Fibroblast of skin of scalp (primary cell): ENCODE measurements at places on chromosomes 7 and 10.
A peak's percentile ranks its signal among the peaks of the same experiment; 100 is the strongest.

DNA sequence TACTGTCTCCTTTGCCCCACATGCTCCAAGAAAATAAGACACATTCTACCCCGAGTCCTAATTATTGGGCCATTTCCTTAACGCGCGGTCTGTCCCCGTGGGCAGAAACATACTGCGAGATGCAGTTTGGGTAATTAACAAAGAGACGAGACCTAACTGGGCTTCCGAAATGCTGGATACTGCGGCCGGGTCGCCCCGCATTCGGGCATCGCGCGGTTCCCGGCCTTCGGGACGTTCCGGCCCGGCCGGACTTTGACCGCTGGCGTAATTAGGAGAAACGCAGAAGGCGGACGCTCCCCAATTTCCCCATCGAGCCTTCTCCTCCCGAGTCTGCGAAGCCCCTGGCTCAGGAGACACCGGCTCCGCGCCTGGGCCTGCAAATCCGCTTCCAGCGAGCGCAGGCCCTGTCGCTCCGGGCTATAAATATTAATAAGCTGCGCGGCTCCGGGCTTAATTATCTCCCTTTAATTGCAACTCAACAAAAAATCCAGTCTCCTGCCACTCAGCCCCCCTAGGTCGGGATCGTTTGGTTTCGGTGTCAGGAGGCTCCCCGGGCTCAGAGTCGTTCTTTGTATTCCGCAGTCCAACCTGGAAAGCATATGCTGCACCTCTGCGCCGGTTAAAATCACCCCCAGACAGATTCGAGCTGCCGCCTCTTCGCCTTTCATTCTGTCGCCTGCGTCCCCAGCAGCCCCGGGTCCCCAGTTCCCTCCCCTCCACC is 131.5 kb downstream of the SPAG6 start:
- no peak for DNase-seq

DNA sequence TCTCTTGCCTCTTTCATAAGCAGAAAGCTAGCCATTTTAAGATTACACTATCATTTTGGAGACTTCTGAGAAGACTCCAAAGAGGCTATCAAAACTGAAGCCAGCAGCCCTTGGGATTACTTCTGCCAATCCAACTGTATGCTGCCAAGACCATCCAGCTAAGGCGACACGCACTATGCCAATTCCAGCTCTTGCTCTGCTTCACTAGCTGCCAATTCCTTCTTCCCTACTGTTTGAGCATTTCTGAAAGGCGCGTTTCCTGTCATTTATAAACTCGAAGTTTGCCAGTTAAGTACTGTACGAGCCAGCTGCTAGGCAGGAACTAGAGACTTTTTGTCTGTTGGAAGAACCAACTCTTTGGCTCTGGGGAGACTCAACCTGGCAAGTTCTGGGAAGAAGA is 36.5 kb downstream of the MALSU1 start:
- no peak for DNase-seq

DNA sequence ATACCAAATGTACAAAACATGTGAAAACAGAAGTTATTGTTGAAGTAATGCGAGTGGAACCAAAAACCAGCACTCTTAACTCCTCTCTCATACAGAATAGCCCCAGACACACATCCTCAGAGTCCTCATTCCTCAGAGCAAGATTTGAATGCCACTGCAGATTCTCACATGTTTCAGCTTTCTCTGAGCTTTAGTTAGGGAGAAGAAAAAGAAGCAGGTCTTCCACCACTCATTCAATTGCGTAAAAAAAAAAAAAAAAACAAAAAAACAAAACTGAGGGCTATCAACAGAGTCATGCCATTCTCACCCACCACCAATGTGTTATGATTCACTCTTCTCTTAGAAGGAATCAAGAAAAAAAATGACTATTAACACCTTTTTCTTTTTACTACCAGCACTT is 287.7 kb downstream of the IPMK start:
- no peak for DNase-seq

DNA sequence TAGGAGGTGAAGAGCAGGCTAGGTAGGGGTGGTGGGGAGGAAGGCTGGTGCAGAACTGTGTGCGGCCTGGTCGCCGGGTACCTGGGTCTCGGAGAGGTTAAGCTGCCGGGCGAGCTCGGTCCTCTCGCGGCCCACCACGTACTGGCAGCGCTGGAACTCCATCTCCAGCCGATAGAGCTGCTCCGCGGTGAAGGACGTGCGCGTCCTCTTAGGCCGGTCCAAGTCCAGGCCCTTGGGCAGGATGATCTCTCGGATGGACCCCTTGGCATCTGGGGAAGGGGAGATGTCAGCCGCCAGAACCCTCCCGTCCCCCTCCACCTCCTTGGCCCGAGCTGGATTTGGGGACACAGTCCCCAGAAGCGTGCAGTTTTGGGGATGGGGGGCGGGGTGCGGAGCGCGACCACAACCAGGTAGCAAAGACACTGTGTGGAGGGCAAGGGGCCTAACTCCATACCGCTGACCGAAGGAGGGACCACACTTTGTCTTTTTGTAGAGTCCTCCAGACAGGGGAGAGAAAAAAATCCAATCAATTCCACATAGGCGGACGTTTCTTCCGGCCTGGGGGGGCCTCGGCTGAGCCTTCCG is 1.6 kb downstream of the VAX1 start:
- no peak for DNase-seq

DNA sequence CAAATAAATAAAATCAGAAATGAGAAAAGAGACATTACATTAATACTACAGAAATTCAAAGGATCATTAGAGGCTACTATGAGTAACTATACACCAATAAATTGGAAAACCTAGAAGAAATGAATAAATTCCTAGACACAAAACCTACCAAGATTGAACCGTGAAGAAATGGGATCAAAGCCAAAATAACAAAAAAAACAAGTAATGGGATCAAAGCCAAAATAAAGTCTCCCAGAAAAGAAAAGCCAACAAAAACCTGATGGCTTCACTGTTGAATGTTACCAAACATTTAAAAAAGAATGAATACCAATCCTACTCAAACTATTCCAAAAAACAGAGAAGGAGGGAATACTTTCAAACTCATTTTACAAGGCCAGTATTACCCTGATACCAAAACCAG is 20.0 kb downstream of the GSDME start:
- DNase-seq, result no peak

DNA sequence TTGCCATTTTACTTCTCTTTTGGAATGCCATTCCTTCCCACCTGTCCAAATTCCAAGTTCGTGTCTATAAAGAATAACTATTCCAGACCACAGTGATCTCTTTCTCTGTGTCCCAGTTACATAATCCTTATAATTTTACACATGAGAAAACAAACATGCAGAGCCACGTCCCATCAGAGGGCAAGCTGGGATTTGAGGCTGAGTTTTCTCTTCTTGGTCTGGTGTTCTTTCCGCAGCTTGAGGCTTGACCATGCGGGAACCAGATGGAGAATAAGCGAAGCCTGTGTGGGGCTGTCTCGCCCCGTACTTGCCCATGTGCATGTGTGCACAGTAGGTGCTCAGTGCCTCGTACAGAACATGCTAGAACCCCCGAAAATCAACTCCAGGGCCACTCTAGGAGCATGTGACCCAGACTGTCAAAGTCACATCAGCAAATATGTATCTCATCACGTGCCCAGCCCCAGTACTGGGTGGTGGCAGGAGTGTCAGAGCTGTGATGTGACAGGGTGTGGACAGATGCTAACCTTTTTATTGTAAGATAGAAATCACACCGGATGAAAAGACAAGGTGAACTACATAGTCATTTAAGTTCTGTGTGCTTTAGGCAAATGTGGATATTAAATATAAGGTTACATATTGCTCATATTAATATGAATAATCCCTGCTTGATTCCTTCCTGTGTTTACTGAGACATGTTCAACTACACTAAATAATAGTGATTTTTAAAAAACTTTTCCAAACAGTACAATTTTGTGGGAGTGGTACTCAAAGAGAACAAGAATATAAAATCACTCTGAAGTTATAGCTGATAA is 3.2 kb downstream of the INSIG1 start:
- DNase-seq, result no peak

DNA sequence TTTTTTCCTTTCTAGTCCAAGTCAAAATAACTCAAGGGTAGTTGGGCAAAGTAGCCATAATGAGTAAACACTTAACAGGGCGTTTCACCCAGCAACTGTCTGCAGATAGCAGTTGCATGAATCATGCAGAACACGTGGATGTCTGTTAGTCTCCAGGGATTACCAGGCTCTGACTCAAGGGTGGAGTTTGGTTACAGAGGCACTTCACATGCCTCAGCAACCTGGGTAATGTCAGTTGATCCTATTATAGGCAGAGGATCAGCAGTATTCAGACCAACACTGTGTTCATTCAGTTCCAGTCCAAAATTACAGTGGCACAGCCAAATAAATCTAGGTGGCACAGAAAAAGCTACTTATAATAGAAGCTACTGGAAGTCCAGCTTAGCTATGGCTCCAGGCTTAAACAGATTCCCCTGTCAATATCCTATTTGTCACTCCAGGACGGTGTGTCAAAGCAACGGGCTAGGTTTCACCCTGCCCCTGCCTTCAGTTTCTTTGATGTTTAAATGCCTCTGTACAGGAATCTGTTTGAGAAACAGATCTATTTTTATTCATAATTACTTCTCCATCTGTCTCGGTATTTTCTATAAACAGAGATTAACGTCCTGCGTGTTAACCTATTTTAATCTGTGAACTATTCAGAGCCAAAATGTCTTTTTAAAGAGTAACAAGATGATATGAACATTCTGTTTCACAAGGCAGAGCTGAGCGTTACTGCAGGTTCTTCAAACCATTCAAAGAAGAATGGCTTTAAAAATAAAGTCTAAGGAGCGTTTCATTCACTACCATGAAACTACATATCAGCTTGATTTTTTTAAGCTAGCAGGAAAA is 162.6 kb upstream of the AKR1E2 start:
- DNase-seq, result peak; percentile 98

- no peak for DNase-seq
These were observed 235.2 kb downstream of the ZMYND11 start for GRCh38 chr10:370449-370825.

DNA sequence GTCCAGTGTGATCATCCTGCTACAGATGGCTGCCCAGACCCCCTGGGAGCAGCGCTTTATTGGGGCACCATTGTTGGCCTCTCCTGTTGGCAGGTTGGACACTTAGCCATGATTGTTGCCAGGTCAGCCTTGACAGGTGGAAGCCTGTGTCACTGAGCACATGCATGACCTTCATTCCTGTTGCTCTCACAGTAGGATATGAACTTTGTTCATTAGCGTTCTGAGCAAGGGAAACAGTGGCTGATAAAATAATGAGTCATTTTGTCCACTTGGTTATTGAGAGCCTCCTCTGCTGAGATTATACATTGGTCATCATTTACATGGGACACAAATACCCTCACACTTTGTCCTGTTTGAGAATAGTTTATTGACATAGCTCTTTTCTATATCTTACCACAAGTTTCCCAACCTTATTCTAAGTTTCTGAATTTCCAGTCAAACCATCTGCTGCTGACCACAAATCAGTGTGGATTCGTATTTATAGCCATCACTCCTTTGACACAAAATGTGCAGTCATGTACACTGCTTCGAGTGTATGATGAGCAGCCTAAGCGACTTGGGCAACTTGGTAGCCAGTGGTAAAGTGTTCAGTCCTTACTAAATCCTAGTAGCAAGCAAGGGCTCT is 102.6 kb downstream of the TPST1 start:
- DNase-seq, result no peak

DNA sequence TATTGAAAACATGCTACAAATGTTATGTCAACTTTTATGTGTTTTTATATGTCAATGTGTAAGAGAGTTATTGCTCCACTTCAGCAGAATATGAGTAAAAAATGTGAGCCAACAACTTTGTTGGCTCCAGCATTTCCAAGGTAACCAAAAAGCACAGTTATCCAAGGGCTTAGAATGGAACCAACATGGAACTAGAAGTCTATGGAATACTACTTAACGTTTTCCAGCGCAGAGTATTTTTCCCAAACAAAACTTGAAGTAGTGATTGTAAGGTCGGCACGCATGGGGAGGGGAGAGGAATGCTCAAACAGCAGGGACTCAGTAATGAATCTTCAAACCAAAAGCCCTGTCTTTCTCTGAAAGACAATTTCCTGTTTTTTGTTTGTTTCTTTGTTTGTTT is 45.0 kb upstream of the TSPAN13 start:
- DNase-seq, result peak; percentile 70

- no peak for DNase-seq
These were observed 192.2 kb downstream of the PRKG1 start for GRCh38 chr10:51266496-51266895.

GRCh38 chr10:121313119-121313875 is 284.9 kb downstream of the FGFR2 start:
- no peak for DNase-seq

- DNase-seq, result no peak
These were observed 160.7 kb downstream of the MALRD1 start for GRCh38 chr10:19209319-19209718.

DNA sequence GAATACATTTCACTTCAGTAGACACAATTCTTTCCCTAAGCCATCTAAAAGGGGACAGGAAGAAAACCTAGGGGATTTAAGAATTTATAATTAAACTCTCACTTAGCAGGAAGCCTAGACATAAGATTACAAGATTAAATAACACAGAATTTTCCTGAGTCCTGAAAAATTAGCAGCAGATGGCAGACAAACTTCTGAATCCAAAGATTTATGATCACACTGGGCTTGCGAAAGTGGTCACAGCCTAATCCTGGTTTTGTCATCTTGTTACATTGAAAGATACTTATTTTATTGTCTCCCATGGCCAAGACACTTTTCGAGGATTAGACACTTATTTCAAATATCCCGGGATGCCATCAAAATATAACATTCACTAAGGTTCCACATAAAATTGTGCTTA is 2.9 kb downstream of the ERLIN1 start:
- no peak for DNase-seq

DNA sequence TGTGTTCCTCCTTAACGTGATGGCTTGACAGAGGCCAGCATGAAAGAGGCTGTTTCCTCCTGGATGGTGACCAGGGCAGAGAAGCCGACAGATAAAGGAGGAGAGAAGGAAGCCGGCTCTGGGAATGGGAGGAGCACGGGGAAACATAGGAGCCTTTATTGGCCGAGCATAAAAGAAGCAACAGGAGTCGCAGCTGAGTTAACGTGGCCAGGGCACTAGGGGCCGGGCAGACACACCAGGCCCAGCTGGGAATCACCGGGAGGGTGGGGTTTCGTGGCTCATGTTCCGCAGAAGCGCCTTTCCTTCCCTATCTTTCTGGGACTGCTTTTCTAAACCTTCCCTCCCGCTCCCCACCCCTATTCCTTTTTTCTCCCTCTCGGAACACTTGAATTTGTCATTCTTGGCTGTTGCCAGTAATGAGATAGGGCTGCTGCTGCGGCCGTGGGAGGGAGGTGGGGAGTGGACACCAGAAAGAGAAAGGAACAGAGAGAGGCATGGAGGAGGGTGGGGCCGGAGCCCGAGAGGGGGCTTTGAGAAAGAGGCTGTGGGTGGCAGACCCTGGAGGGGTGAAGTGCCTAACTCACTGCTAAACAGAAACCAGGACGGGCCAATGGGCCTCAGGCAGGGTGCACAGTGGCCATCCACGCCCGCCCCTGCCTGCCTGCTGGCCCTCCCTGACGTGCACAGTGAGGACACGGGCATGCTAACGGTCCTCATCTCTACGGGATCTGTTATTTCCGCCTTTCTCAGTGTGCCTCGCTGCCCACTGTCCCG is 65.2 kb downstream of the COL13A1 start:
- peak; percentile 79 for DNase-seq

DNA sequence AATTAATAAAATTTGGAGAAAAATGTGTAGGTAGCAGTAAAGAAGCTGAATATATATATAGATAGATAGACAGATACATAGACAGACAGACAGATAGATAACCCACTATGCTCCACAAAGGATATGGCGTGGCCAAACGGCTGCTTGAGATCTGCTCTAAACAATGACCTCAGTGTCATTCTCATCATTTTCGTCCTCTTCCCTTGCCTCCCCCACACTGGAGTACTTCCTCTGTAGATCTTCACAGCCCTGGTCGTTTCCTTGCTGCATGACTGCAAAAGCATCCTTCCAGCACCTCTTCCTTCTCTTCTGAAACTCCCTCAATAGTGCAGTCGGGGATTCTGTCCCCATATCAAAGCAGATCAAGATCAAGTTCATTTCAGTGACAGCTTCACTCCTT is 35.6 kb upstream of the ATP6V0A4 start:
- no peak for DNase-seq
